Pericardium fibroblast (primary cell): ENCODE measurements at places on chromosomes 5 and 9. TPM values are rescaled to one million over a fixed set of nuclear protein-coding genes. Genes with fewer than 3 reads are reported as not detected.

The ACSL6 gene
- not detected in 2 replicates for total RNA-seq

The ALAD gene
- total RNA-seq, result 12.3 and 14.2 TPM in 2 replicates

The CXCL14 gene
- total RNA-seq, result 0.58 TPM in 1 of 2 replicates, not detected in the other

The SEC24A gene
- 13.7 and 16.5 TPM in 2 replicates for total RNA-seq

The TSSK1B gene
- total RNA-seq, result not detected in 2 replicates

The CYLC2 gene
- total RNA-seq, result not detected in 2 replicates

The MYO10 gene
- total RNA-seq, result 18.0 and 29.5 TPM in 2 replicates

The TMEM171 gene
- 2.7 and 3.5 TPM in 2 replicates for total RNA-seq

The WDR38 gene
- total RNA-seq, result not detected in 2 replicates

The FAXDC2 gene
- total RNA-seq, result 6.7 and 13.7 TPM in 2 replicates

The PCDHA1 gene
- total RNA-seq, result not detected in 2 replicates

The FSD1L gene
- 0.43 and 2.7 TPM in 2 replicates for total RNA-seq

The TMEM252 gene
- total RNA-seq, result not detected in 2 replicates

The PRDM9 gene
- total RNA-seq, result not detected in 2 replicates

The RPP25L gene
- total RNA-seq, result 28.8 and 32.9 TPM in 2 replicates

The TLR4 gene
- total RNA-seq, result 2.6 and 9.4 TPM in 2 replicates

The C9orf153 gene
- total RNA-seq, result not detected in 2 replicates

The SYNPO gene
- 2.6 and 13.5 TPM in 2 replicates for total RNA-seq

The PALM2AKAP2 gene
- total RNA-seq, result 1.8 and 1.9 TPM in 2 replicates

The SLC6A3 gene
- total RNA-seq, result not detected in 2 replicates

The TXNDC8 gene
- not detected in 2 replicates for total RNA-seq

The FOXD4L5 gene
- total RNA-seq, result 0.94 TPM in 1 of 2 replicates, not detected in the other

The KCNV2 gene
- not detected in 2 replicates for total RNA-seq

The IFNA2 gene
- total RNA-seq, result not detected in 2 replicates

The PCDHA7 gene
- 0.09 and 0.12 TPM in 2 replicates for total RNA-seq

The NR5A1 gene
- not detected in 2 replicates for total RNA-seq

The LRRC70 gene
- total RNA-seq, result 0.51 and 1.2 TPM in 2 replicates

The PLCXD3 gene
- 11.1 and 25.0 TPM in 2 replicates for total RNA-seq

The SLC36A3 gene
- total RNA-seq, result not detected in 2 replicates

The IFNE gene
- 0.12 and 0.94 TPM in 2 replicates for total RNA-seq

The PPP1R2B gene
- total RNA-seq, result not detected in 2 replicates

The PCDHA13 gene
- not detected in 2 replicates for total RNA-seq

The MSX2 gene
- 0.23 and 3.0 TPM in 2 replicates for total RNA-seq
